Esophagus squamous epithelium (tissue), 5 donors: ENCODE measurements at places on chromosomes 11 and 22.

DNA sequence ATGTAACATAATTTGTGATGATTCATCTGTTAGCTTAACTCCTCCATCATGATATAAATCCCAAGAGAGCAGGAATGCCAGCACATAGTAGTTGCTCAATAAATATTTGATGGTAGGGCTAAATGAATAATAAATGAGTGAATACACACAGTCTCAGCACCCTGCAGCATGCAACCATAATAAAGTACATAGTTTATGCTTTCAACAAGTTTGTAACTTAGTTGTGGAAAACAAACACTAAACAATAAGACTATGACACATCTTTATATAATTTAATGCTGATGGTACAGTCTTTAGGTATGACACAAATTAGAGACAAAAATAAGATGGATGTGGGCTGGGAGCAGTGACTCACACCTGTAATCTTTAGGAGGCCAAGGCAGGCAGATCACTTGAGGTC, 3.8 kb downstream of the ALKBH8 start:
- DNase-seq: no peak

- no peak for DNase-seq
Measured at GRCh38 chr22:30309951-30310741, 16.6 kb downstream of the TBC1D10A start.

DNA sequence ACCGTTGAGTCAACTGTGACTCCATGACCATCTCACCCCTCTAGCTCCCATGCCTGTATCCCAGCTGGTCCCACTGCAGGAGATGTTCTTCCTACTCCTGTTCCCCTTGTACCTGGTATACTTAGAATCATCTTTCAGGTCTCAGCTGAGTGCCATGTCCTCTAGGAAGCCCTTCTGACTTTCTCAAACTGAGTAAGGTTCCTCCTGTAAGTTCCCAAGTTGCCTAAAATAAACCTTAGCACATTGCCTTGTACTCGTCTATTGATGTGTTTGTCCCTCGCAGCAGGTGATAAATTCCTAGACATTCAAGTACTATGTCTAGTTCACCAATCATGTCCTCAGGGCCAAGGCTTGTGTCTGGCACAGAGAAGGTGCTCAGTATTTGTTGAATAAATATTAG, 18.4 kb upstream of the ASCC2 start:
- no peak for DNase-seq

DNA sequence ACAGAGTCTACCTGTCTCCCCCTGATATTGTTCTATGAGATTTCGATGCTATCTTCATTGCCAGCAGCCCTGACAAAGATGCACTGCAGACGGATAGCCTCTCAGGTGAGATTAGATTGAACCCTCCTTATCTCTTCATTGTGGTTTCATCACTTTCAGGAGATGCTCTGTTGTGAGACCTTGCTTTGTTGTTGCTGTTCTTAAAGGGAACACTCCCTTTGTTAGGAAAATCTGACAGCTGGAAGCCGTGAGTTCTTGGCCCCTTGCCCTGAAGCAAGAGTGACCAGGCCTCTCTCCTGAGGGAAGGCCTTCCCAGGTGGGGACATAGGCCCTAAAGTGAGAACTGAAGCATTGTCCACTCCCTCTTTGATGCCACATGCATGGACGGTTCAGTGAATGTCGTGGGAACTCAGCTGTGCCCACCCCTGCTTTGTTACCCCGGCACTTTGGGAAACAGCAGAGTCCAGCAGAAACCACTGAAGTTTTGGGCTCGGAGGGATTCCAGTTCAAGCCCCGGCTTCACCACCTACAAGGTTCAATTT, 976.1 kb downstream of the TBC1D22A start:
- DNase-seq: no peak

GRCh38 chr11:67418476-67419281, 3.2 kb downstream of the CARNS1 start:
- DNase-seq: no peak

GRCh38 chr11:116580799-116581198, 192.0 kb downstream of the BUD13 start:
- DNase-seq: no peak

DNA sequence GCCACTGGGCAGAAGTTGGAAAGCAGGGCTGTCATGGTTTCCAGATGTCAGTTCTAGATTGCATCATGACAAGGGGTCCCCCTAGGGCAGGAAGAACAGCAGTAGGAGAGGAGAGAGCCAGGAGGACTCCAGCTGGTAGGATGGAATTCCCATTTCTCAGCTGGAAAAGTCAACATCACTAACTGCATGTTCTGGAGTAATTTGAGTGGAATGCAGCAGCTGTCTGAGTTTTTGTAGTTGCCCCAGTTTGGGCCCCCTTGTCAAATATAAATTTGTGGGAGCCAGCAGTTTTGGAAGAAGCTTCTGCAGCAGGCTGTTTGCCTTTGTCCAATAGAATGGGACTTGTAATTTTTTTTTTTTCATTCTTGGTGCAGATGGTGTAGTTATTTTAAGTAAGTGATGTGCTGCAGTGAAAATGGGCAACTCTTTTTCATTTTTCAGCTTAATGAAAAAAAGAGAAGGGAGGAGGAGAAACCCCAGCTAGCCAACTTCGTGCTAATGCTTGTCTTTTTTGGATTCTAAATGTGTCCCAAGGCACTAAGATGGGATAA, 86.9 kb downstream of the LDLRAD3 start:
- DNase-seq: no peak

- DNase-seq: no peak
Measured at GRCh38 chr11:57426439-57426928, 437 bp downstream of the SLC43A3 start.
